ENCODE measurements at places on chromosomes 12 and 14.

DNA sequence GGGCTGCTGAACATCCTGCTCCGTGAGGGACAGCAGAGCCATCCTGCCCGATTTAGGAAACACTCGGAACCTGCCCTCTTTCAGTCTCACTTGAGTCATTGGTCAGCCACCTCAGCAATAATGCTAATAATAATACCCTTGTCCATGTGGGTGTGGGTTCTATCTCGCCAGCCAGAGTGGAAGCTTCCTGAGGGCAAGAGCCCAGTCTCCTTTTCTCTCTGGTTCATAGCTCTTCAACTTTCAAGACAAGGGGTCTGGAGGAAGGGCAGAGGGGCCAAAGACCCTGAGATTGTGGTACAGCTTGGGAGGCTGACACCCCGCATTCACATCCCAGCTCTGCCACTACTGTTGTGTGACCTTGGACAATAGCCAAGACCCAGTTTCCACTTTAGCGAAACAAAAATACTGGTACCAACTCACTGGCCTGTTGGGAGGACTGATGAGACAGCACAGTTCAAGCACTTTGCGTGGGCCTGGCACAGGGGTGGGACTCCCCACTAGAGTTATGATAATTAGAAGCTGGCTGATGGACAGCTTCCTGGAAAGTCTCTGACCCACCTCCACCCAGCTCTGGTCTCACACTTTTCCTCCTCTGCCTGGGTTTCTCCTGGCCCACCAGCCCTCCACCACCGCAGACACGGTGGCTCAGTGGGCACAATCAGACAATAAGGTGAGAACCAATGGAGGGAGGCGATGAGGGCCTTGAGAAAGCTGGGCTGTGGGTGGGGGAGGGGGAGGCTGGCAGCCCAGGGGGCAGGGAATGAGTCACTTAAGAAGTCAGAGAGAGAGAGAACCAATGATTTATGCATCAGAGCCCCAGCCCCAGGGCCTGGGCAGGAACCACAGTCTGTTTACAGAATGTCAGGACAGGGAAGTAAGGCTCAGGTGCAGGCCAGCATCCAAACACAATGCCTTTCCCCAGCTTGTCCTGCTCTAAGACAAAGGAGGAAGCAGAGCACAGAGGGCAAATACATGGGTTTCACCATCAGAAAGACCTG lies 9.6 kb downstream of the FAIM2 start:
- no peak for DNase-seq

GRCh38 chr14:78997811-78998210 lies 827.6 kb downstream of the NRXN3 start:
- no peak for DNase-seq

GRCh38 chr12:77619425-77619824 lies 211.3 kb upstream of the NAV3 start:
- no peak for DNase-seq

- DNase-seq: no peak
These were observed 161.2 kb downstream of the TMX1 start for GRCh38 chr14:51401272-51401671.

GRCh38 chr12:30825341-30825740 lies 70.6 kb upstream of the CAPRIN2 start:
- DNase-seq: no peak

- DNase-seq: no peak
These were observed 39.4 kb downstream of the HNRNPC start for GRCh38 chr14:21229821-21230220.

GRCh38 chr12:80196419-80196818 lies 97.1 kb downstream of the OTOGL start:
- no peak for DNase-seq

- DNase-seq: no peak
These were observed 2.6 kb downstream of the LTB4R start for GRCh38 chr14:24313913-24314312.

DNA sequence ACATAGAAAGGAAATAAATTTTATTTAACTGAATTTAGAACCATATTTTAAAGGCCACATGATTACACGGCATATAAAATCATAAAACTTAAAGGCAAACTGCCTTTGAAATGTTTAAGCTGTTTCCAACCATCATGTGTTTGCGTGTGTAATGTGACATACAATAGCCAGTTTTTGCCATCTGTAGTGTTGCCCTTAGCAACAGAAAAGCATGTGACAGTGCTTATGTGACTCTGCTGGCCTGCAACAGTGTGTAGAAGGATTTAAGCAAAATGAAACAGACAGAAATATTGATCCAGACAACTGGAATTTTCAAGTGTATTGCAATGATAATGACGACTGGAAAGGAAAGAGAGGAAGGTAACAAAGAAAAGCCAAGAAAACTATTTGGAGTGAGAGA lies 49.5 kb downstream of the TSPAN19 start:
- no peak for DNase-seq

DNA sequence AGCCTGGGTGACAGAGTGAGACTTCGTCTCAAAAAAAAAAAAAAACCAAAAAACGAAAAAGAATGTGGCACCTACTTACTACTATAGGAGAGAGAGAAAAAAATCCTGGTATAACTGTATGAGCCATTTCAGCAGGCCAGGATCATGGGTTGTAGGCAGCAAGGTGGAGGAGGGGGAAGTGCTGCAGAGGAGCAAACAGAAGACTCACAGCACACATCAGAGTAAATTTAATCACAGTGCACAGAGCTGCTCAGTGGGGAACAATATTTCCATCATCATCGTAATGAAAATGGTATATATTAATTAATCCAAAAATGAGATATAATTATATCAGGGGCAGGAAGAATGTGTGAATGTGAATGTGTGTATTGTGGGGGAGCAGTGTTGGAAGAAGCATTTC lies 175.8 kb downstream of the SLC2A13 start:
- DNase-seq: no peak

DNA sequence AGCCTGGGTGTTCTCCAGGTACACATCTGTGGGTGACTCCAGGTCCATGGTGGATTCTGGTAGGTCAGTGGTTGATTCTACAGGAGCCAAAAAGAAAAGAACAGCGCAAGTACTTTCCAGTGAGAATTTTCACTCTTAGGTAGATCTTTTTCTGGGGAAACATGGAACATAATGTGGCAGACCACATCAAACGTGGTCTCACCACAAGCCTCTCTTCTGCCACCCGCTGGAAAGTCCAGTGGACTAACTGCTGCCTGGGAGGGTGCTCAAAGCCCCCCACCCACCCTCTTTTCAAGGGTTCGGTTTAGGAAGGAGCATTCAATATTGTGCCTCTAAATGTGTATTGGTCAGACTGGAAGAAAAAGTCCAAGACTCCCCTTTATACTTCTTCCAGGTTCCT lies 36.1 kb upstream of the PRB2 start:
- DNase-seq: no peak

GRCh38 chr12:63440048-63440447 lies 228.2 kb downstream of the DPY19L2 start:
- DNase-seq: no peak

DNA sequence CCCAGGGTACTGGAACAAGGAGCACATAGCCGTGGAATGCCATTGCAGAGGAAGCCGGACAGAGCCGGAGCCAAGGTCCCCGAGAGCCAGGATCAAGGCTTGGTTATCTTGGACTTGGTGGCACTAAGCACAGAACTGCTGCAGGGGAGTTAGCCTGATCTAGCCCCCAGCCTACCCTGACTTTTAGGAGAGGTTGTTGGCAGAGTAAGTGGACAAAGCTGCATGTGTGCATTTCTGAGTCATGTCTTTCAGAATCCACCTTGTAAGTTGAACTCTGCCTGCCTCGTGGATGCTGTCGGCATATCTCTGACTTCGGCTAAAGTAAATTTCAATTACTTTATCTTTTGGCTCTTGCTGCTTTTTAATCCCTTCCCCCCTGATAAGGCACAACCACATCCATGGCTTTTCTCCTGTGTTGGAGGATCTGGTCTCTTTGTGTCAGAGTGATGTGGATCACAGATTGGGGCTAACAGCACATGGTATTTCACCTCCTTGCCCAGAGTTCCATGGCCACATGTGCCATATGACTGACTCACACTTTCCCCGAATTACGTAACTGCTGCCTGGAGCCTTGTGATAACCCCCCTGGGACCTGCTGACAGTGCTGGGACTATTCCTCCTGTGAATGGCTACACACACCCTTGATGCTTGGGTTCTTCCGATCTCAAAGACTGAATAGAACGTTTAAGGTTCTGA lies 240.3 kb downstream of the EMP1 start:
- no peak for DNase-seq

Measured in stimulated activated CD4-positive, alpha-beta T cell treated with anti-CD3 and anti-CD28 coated beads, TNF-alpha, amount 100 ng/mL, for 1 hour (primary cell).